Right lung (tissue), 10 donors: ENCODE measurements at places on chromosomes 7 and 10.

DNA sequence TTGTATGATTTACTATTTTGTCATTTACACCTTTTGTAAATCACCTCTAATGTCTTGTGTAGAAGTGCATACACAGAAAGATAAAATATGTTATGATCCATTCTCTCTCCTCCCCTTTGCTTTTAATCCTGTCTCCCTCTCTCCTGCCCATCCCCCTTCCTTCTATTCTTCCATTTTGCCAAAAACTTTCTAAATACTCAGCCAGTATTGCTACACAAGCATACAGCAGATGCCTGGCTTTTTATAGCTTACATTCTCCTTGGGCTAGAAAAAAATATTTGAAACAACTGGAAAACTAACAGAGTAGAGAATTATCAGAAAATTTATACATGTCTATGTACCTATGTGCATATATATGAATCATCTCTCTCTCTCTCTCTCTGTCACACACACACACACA lies 308.7 kb upstream of the BMPER start:
- peak; percentile 55 for DNase-seq

DNA sequence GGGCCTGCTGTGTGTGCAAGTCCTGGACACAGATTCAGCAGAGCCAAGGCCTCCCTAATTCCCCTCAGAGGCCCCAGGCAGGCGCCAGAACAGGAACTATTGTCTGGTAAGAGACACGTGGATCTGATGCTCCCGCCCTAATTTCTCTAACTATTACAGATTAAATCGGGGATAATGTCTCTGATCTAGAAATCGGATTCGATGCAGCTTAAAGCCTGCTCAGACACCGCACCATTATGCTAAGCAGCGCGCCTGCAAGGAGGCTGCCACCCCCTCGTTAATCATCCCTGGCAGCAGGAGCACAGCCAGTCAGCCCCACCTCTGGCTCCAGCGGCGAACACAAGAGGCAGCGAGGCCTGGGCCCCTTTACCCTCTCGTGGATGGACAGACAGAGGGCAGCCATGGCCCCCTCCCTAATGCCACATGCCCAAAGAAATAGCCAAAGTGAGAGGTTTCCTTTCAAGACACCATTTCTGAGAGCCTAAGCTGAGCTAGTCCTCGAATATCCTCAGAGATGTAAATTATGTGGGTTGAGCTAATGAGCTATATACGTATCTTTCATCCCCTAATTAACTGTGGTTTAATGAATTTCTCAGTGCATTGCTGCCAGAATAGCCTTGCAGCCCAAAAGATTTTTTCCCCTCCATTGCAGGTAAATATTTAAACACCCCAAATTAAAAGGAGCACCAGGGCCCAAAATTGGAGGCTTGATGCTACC lies 122.1 kb downstream of the GRID1 start:
- no peak for DNase-seq

- no peak for DNase-seq
Measured at GRCh38 chr10:48613016-48613415, 8.1 kb upstream of the ARHGAP22 start.

- no peak for DNase-seq
Measured at GRCh38 chr10:22158426-22158825, 59.4 kb downstream of the EBLN1 start.

GRCh38 chr7:108045154-108045553 lies 42.2 kb upstream of the LAMB1 start:
- peak; percentile 27 for DNase-seq

DNA sequence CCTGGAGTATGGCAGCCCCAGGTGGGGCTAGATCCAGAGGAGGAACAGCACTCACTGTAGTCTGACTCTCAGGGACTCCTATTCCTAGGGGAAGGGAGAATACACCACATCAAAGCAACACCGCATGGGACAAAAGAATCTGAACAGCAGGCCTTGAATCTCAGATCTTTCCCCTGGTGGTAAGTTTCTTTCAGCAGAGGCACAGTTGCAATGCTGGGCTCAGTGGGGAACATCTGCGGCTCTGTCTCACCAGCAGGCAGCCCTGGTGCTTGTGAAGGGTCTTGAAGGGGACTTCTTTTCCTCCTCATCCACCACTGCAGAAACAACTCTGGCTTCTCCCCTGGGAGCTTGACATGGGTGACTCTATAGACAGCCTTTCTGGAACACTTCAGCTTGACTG lies 111.2 kb upstream of the ARHGAP21 start:
- no peak for DNase-seq

DNA sequence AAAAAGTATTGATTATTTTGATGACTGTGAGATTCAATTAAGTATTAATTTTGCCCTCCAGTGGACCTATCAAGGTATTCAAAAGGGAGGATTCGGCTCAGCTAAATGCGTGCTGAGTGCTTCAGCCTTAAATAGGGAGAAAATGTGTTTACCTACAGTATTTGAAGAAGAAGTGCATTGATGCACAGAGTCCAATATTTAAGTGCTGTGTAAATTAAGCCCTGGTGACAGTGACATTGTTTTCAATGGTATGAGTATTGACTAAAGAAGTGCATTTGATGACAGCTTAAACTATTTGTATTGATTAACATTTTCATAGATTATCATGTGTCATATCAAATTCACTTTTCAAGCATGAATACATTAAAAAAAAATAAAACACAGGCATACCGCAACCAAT lies 106.6 kb downstream of the POU6F2 start:
- no peak for DNase-seq

DNA sequence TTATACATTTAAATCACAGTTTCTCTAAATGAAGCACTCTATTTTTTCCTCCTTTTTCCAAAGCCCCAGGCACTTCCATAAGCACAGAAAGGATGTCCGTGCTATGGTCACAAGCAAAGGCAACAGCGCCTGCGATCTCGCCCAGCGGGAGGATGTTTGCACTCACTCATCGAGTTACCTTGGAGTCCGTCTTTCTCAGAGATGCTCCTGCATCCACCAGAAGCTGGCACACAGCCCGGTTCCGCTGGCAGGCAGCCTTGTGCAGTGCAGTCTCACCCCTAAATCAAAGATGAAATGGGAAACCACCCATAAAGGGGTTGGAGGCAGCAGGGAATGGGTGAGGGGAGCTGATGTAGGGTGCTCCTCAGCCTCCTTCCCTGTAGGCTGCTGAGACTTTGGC lies 51.9 kb upstream of the PTN start:
- no peak for DNase-seq

- DNase-seq = no peak
Measured at GRCh38 chr10:129516846-129517679, 50.0 kb downstream of the MGMT start.

DNA sequence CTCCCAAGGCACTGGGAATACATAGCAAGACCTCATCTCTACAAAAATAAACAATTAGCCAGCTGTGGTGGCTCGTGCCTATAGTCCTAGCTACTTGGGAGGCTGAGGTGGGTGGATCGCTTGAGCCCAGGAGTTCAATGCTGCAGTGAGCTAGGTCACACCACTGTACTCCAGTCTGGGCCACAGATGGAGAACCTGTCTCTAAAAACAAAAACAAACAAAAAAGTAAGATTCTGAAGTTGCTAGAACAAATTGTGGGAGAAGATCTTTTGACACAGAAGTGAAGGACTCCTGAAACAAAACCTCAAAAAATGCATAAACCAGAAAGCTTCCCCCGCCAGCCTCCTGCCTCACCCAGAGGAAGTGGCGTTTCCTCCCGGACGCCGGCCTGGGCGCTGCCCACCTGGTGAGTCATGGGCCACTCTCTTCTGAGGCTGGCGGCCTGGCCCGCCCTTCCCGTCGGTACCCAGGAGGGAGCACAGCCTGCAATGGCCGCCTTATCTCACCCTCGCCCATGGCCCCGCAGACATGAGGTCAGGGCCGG lies 25.4 kb upstream of the ELN start:
- DNase-seq = no peak

DNA sequence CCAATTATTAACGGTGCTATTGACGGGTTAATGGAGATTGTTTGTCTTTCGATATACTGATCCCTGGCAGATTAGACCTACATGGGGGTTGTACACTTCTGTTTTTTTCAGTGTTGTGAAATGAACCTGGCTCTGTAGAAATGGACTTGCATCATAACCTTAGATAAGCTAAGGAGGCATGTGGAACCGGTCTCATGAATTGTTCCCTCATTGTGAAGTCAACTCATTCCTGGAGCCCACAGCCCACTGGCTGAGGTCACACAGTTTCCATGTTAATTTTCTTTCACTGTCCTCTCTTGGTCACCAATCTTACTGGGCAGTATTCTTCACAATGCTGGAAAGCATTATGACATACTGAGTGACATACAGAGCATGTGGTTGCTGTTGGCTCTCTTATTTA lies 202.8 kb downstream of the BMPER start:
- no peak for DNase-seq

DNA sequence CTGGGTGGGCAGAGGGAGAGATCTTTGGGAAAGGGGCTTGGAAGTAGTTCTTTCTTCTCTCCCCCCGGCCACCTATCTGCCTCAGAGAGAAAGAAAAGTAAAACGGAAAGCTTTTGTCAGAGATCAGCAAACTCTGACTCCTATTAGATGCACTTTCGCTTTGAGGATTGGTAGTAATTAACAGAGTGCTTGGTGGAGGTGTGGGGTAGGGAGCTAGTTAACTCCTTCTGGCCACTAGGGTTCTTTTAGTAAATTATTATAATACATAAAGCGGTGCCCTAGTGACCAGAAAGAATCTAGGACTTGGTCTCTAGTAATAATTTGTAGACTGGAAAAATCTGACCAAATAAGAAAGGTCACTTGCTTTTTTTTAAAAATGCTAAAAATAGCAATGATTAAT lies 54.6 kb downstream of the CPVL start:
- no peak for DNase-seq

GRCh38 chr7:3280946-3281656 lies 20.0 kb upstream of the SDK1 start:
- DNase-seq = no peak

DNA sequence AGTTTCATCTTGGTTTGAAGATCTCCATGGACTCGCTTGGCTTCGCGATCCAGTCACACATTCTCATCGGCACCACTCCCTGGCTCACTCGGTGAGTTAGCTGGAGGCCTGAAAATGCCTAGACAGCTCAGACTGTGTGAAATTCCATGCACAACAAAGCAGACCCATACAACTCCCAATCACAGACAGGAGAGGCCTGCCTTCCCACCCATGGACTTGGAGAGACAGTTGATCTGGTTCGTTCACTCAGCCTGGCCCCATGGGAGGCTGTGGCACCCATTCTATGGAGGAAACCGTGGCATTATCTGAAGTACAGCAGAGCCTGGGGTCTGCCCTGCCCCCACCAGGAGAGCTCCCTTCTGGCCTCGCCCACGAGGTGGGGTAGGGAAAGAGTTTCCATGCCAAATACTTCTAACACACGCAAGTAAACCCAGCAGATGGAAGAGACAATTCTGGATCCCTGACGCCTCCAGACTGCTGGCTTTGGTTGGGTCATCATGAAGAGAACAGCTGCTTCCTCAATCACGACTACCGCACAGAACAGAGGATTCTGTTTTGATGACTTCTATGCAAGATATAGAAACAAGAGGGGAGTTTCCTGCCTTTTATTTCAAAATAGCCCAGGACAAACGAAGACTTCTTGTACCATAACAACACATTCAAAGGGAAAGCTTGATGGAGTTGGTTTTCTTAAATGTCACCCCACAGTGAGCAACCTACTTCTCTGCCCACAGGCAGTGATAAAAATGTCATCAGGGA lies 15.9 kb downstream of the FAM53B start:
- no peak for DNase-seq

GRCh38 chr10:52474265-52474664 lies 160.2 kb downstream of the DKK1 start:
- DNase-seq = no peak

- DNase-seq = no peak
Measured at GRCh38 chr10:61314273-61314672, 138.9 kb downstream of the TMEM26 start.

GRCh38 chr10:34473174-34474008 lies 341.7 kb downstream of the PARD3 start:
- DNase-seq = no peak

- DNase-seq = no peak
Measured at GRCh38 chr7:137848095-137848494, 1.3 kb upstream of the DGKI start.

GRCh38 chr10:79310200-79310865 lies 36.9 kb upstream of the PPIF start:
- no peak for DNase-seq

DNA sequence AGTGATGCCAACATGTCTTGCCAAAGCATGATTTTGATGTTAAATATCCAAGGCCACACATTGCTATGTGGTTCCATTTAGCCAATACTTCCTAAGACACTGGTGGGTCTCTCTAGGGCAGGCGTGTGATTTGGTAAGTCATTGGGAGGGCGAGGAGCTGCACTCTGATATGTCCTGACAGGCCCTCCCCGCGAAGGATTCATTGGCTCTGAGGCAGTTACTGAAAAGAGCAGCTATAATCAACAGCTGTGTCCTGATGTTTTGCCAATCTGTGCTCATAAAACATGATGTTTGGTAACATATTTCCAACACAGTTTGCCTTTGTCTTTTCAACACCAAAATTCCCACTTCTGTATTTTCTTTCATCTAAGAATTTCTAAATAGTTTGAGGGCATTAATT lies 646.7 kb downstream of the PARD3 start:
- DNase-seq = peak; percentile 63

DNA sequence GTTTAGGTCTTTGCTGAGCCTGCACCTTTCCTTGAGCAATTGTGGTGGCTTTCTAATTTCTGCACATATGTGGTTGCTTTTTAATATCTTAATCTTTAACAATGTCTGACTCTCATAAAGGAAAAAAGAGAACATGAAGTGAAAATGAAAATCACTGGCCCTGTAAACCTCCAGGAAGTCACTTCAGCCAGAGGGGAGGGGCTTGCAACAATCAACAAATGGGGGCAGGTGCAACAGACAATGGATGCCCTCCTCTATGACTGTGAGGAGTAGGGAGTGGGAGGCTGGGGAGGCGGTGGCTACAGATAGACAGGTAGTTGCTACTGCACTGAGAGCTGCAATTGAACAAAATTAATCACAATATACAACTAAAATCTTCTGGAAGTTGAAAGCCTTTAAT lies 1377.4 kb downstream of the XPNPEP1 start:
- no peak for DNase-seq

DNA sequence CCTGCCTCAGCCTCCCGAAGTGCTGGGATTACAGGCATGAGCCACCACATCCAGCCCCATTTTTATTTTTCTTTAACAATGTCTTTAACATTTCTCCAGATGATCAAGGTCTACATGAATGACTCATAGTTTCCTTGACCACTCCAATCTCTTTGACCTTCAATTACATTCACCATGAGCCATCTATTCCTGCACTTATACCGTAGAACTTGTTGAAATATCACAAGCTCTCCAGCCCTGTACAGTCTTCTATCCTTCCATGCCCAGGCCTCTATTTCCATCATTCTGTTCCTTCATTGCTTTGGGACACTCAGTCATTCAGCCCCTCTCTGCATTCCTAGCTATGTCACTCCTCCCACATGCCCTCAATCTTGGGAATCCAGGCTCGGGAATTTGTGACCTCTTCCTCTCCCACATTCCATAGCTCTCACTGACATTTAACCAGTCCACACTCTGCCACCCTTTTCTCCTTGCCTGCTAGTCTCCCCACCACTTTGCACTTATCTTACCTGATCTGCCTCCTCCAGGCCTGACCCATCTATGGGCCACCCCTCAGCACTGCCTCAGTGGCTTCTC lies 151.8 kb upstream of the STK17A start:
- DNase-seq = no peak

GRCh38 chr7:116981939-116982338 lies 28.6 kb downstream of the ST7 start:
- no peak for DNase-seq
